ENCODE measurements at places on chromosomes 7 and 10.

DNA sequence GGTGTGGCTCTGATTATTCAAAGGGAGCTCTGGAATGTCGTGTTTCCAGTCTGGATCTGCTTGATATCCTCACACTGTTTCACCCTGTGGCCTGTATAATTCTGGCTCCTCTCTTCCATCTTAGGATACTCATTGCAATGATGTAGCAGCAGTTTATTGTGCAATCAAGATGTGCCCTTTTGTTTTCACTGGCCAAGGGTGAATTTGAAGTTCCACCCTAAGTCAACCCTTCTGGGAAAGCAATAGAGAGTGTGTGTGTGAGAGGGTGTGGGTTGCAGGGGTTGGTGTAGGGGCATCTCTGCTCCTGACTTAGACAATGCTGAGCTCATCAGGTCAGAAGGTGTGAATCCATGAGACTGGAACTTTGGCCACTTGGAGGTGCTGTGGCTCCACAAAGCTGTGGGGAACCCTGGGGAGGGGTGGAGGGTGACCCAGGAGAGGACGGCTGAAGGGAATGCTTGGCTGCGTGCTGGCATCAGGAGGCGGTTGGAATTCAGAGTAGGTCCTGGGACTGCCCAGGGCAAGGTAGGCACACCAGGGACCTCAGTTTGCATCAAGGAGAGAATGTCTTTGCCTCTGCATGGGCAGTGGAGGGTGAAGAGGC is 118.0 kb upstream of the PRSS58 start:
- no peak for DNase-seq

DNA sequence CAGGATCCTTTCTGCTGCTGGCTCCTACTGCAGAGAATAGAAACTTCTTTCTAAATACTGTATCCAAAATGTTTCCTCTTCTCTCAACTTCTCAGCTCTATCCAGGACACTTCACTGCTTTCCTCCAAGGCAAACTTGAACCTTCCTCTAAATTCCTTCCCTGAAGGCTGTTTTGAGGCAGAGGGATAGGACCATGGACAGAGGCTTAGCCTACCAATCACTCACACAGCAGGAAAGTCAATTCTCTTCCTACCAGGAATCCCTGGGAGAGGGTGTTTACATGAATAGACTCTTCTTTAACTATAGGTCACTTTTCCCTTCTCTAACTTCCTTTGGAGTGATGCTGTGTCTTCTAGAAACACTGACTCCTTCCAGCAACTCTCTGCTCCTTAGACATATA is 115.6 kb upstream of the MKLN1 start:
- DNase-seq: no peak

GRCh38 chr7:28649811-28650210 is 237.5 kb downstream of the CREB5 start:
- no peak for DNase-seq

GRCh38 chr10:1454428-1454827 is 282.9 kb downstream of the ADARB2 start:
- no peak for DNase-seq

DNA sequence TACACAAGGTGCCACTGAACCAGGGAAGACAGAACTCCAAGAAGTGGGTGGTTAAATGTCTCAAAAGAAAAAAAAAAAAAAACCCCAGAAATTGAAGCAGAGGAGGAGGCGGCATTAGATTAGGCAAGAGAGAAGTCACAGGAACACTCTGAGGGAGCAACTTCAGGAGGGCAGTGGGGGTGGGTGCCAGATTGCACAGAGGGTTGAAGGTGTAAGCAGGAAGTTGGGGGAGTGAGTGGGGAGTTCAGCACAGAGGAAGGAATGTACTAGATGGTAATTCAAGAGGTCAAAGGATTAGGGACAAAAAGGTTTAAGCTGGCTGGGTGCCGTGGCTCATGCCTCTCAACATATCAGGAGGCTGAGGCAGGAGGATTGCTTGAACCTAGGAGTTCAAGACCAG is 110.0 kb upstream of the PDLIM1 start:
- no peak for DNase-seq

DNA sequence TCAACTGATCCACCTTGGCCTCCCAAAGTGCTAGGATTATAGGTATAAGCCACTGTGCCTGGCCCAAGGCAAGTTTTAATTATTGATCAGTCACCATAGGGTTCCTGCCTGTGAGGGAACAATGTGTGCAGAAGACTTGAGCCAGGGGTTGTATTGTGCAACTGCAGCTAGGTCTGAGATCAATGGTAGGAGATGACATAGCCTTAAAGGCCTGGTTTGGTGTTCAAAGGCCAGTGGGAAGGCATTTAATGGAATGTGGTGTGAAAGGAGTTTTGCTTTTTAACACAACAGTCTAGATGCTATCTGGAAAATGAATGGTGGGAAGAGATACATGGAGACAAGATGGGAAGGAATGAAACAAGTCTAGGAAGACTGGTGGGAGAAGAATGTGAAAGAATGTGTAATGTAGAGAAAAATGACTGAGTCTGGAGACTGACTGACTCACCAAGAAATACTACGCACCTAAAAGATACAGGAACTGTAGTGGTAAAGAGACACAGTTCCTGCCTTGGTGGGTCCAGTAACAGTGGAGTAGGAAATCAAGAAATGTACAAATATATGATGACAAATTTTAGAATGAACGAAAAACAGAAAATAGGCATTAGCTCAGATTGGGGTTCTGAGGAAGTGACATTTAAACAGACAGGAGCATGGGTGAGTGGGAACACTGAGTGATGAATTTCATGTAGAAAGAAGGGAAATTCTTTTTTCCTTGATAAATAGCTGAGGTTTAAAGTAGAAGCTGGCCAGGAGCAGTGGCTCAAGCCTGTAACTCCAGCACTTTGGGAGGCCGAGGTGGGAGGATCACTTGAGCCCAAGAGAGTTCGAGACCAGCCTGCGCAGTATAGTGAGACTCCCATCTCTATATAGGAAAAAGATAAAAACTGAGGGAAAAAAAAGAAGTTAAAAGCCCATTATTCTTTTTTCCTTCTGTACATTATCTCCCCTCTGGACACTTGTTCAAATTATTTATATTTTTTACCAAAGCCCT is 9.4 kb downstream of the HNRNPF start:
- no peak for DNase-seq

GRCh38 chr10:125689955-125690569 is 7.1 kb upstream of the TEX36 start:
- no peak for DNase-seq

GRCh38 chr10:21873198-21873597 is 130.3 kb downstream of the DNAJC1 start:
- no peak for DNase-seq

DNA sequence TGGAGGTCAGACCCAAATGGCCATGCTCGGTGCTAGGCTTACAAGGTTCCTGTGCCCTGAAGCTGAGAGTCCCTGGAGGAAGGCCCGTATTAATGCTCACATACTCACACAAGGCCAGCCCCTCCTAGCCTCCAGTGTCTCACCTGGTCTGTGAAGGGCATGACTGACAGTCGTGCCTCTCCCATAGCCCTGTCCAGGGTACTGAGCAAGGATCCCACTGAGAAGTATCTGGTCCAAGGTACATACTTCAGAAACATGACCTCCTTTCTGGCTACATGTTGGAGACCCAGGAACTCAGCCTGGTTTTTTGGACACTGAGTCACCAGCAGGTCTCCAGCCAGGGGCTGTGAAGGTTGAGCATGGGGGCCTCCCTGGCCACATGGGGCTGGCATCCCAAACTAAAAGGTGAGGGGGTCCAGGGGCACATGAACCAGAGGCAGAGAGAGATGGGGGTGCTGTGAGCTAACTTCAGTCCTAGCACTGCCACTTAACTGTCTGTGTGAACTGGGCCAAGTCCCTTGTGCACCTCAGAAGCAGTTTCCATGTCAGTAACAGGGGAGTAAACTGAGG is 17.6 kb upstream of the RASGEF1A start:
- DNase-seq: no peak

DNA sequence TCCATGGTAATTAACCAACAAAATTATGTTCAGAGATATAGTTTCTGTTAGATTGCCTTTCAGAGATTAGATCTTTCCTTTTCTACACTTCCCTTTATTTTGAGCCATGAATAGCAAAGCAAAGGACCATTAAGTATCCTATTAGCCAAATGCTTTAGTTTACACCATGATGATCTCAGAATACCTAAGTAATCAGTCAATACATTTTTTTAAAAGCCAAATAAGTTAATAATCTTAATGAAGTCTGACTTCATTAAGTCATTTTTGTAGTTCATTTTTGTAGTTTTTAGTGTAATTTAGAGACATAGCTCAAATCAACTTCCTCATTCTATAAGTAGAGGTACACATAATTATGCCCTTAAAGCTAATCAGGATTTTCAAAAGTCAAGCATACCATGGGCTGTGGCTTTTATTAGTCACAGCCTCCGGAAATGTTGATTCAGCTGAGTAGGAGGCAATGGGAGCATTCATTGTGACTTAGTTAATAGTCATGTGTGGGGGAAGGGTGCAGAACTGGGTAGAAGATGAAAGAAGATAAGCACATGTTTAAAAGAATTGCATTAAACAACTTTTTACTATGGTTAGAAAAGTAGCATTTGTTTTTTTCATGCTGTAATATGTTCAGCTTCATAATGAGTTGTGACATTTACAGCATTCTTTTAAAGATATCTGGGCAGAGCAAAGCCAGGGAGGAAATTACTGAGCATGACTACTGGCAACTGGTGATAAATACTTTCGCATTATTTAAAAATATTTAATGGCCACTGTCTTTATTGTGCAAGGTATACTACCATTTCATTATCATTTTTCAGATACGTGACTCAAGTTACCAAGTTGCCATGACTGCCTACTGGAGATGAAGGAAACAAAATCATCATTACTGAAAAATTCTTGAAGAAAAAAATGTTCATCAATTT is 57.3 kb upstream of the CCDC71L start:
- DNase-seq: peak; percentile 29

DNA sequence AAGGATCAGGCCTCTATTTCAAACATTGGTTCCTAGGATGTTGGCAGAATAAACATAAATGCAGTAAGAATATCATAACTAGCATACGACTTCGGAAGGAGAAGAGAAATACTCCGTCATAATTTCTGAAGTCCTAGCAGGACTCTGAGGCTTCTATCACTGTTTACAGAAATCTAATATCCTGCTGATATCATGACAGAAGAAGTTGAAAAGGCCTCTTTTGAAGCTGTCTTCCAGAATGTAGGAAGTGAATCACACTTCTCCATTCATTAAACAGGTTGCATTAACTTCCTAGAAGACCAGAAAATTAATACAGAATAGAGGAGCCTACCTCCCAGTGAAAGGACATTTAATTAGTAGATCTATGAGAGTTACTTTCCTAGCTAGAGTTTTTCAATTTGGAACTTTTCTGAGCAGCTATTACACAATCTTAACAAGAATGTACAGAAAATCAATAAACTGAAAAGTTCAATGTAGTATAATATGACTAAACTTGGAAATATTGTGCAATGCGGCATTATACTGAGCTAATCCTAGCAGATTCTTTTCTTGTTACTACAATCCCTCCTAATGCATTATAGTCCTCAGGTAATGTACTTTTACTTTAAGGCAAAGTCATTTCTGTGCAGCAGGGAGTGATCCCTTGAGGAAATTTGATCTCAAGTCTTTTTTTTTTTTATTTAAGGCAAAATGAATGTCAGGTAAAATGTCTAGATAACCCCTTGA is 622.6 kb upstream of the CELF2 start:
- no peak for DNase-seq

DNA sequence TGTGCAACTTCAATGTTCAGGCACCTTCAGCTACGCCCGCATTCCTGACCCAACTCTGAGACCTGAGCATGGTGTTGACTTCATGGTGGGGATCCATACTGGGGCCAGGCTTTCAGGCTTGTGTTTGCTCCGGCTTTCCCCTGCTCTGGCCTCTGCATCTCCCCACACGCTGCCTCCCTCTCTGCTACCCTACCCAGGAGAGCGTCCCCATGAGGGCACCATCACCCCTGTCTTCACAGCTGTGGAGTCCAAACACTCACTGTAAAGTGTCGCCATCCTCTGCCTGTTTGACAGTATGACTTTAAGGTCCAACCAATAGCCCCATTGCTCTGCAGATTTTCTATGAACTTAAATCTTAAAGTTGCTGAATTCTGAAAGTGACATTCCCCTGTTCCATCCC is 199.0 kb upstream of the GRB10 start:
- no peak for DNase-seq

DNA sequence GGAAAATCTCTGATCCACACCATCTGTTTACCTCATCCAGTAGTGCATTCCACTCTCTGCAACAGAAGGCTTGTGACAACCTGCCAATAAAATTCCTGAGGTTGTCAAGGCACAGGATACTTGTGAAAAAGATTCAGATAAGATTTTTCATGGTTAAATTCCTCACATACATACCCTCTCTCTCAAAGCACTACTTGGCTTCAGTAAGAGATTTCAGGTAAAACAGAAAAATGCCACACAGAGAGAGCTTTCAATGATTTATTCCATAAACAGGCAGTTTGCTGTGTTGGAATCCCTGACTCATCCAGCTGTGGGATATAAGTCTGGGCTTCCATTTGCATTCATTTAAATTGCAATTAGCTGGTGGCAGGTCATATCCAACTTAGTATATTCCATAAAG is 99.7 kb upstream of the CAV2 start:
- no peak for DNase-seq

DNA sequence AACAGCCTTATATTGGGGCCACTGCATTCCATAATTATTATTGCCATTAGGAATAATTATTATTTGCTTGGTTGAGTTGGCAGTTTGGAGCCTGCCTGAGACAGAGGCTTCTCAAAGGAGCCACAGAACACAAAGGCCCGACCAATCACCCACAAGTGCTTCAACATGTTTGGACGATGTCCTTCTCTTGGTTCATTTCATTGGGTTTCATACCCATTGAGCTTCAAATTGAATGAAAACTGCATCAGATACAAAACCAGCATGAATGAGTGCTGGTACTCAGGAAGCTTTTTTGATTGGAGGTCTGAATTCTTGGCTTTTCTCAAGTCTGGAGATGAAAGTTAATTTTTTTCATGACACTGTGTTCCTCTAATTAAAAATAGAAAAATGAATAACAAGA is 168.3 kb downstream of the CREB5 start:
- no peak for DNase-seq

DNA sequence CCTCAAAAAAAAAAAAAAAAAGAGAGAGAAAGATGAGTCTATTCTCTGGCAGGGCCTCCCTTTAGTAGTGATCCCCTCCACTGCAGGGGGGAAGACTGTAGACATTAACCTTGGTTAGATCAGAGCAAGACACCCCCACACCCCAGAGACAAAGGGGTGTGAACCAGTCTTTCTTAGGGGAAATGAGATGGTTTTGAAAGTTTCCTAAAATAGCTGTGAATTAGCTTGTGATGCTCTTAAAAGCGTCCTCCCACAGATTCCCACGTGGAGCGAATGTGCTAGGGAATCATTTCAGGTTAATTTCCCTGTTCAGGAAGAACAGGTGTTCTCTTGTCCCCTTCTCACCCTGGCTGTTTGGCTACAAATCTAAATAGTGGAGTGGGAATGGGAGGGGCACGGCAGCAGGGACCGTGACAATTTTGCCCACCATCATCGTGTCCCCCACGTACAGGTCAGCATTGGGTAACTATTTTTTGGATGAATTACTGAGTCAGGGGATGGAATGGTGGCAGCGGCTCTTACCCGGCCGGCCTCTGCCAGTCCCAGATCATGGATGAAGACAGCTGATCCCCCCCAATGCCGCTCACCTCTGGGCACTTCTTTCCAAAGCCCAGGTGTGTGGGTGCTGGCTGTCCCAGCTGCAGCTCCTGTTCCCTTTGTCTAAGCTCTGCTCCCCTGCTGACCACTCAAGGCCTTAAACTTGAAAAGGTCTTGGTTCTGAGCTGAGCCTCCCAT is 152.9 kb downstream of the CCDC3 start:
- no peak for DNase-seq

Data from T follicular helper cell (primary cell).